ENCODE measurements at places on chromosomes 16 and 17.

DNA sequence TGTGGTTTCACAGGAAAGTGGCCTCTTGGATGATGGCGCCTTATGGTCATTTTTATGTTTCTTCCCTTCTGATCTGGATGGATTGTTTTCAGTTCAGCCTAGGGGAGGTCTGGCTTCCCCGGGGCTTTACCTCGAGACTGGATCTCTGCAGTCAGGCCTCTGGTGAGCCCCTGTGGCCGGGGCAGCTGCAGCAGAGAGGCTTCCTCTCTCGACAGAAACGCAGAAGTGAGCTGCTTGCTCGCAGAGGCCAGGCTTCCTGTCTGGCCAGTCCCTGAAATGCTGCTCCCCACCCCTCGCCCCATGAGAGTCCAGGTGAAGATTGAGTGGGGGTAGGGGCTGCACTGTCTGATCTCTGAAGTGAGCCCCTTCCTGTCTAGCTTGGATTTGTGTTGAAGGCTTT lies 44.0 kb downstream of the PLCG2 start:
- DNase-seq = no peak

DNA sequence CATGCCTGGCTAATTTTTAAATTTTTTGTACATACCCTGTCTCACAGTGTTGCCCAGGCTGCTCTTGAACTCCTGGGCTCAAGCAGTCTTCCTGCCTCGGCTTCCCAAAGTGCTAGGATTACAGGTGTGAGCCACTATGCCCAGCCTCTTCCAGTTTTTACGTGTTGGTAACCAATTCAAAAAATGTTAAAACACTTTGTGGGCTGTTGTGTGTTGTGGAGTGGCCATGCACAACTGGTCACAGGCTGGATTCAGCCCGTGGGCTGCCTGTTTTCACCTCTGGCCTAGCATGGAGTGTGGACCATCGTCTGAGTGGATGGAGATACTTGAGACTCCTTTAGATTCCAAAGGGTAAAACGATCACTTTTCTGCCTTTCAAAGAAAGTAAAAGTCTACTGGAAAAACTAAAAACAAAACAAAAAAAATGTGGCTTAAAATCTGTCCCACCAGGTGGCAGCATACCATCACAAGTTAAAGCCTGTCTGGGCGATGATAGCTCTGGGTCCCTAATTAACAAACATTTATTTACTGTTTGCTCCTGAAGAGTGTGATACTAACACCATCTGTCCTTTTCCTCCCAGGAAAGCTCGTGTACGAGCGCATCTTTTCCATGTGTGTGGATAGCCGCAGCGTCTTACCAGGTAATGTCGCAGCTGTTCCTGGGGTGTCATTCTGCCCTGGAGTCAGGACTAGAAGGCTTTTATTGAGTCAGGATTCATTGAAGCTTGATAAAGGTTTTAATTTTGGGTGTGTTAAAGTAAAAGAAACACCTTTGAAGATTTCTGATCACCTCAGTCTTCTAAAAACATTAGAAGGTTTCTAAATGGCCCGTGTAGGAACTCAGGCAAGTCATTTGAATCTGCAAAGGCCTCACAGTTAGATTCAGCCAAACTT lies 45.8 kb downstream of the VPS35L start:
- DNase-seq = no peak

DNA sequence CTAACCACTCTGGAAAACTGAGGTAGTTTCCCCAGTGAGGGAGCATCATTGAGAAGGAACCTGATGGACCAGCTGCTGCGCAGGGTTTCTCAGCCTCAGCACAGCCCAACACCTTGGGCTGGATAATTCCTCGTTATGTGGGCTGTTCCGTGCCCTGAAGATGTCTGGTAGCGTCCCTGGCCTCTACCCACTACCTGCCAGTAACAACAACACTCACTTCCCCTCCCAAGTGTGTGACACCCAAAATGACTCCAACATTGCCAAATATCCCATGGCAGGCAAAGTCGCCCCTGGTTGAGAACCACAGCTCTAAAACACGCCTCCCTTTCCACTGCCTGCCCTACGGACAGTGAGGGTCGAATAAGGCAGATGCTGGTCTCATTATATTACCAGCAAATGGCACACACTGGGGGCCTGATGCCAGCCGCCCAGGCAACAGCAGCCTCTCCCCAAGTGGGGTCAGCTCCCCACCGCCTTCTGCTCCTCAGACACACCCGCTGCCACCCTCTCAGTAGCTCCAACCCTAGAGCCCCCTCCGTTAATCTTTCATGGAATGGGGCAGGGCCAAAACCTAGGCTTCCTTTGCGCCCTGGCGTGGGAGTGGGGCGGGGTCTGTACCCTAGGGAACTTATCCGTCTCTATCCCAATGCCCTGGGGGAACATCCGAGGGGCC lies 1.0 kb downstream of the RHBDF2 start:
- DNase-seq = no peak

- DNase-seq = no peak
Observed at GRCh38 chr17:17926840-17927449, 45.3 kb downstream of the TOM1L2 start.

- no peak for DNase-seq
Observed at GRCh38 chr16:70781800-70782199, 19.2 kb downstream of the VAC14 start.

DNA sequence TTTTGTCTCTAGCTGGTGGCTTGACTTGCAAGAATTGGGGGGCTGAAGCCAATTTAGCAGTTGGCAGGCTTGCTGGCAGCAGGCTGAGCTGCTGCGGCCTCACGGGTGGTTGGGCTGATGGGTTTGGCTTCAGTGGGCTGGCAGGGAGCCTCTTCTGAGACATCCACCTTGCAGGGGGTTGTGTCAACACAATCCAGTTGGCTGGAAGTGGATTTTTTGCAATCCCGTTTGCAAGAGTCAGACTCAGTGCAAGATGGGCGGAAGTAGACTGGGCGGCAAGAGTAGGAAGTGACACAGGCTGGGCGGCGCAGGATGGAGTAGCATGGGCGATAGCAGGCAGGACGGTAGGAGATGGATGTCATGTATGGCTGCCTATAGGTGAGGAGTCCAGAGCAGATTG lies 1.5 kb downstream of the KRTAP16-1 start:
- no peak for DNase-seq

DNA sequence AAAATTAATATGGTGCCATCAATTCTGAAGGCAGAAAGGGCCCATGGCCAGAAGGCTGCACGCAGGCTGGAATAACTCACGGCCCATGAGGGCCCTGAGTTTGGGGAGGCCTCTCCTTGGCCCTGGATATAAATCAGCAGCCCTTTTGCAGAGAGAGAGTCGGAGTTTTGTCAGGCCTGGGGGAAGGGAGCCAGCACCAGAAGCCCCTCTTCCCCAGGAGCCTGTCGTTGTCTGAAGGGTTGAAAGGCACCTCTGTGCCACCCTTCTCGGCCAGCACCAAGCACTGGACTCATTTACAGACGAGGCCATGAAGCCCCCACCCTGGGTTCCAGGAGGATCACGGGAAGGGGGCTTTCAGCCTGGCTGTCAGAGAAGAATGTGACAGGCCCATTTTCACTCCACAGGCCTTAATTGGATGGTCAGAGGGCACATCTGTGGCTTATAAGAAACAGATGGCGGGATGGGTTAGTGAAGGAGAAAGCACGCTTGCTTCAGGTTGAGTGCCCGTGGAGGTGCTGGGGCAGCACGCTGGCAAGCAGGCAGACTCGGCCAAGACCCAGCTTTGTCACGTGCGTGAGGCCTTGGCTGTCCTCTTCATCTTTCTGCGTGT lies 140.6 kb downstream of the CLEC16A start:
- no peak for DNase-seq

All from stimulated activated CD8-positive, alpha-beta memory T cell treated with anti-CD3 and anti-CD28 coated beads, Interleukin-7, amount 100 ng/mL, for 4 hours (primary cell).